ENCODE measurements at places on chromosomes 2 and 18. TPM values are rescaled to one million over a fixed set of nuclear protein-coding genes. Genes with fewer than 3 reads are reported as not detected.

- peak; percentile 94 for DNase-seq
These were observed 387.6 kb downstream of the FIGN start for GRCh38 chr2:163347982-163348856.

ITPRID2 gene
- total RNA-seq, result 260 TPM

RAB6C gene
- 0.14 TPM for total RNA-seq

GRCh38 chr18:48330016-48330991 lies 78.9 kb downstream of the ZBTB7C start:
- DNase-seq, result peak; percentile 91

DNA sequence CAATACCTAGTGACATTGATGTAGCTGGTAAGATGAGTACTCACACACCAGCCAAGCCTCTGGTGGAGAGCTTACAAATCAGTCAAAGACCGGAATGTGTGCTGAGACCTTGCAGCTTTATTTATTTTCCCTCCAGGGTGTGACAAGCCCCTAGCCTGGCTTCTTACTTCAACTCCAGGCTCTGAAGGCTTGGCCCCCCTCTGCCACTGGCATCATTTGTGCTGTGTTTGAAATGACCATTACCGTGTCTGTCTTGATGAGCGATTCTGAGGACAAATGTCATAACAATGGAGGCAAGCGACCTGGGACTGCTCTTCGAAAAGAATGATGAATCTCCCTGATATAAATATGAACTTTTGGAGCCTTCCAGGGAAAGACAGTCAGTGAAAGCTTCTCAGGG lies 749.9 kb upstream of the HS6ST1 start:
- no peak for DNase-seq

KCNG2 gene
- total RNA-seq, result 0.16 TPM

Data from astrocyte (in vitro differentiated cells and primary cell).